ENCODE measurements at places on chromosomes 1 and 21.

- DNase-seq: no peak
Observed at GRCh38 chr1:119868176-119868575, 28.1 kb downstream of the ADAM30 start.

- DNase-seq: no peak
Observed at GRCh38 chr1:87840767-87841166, 512.1 kb downstream of the LMO4 start.

DNA sequence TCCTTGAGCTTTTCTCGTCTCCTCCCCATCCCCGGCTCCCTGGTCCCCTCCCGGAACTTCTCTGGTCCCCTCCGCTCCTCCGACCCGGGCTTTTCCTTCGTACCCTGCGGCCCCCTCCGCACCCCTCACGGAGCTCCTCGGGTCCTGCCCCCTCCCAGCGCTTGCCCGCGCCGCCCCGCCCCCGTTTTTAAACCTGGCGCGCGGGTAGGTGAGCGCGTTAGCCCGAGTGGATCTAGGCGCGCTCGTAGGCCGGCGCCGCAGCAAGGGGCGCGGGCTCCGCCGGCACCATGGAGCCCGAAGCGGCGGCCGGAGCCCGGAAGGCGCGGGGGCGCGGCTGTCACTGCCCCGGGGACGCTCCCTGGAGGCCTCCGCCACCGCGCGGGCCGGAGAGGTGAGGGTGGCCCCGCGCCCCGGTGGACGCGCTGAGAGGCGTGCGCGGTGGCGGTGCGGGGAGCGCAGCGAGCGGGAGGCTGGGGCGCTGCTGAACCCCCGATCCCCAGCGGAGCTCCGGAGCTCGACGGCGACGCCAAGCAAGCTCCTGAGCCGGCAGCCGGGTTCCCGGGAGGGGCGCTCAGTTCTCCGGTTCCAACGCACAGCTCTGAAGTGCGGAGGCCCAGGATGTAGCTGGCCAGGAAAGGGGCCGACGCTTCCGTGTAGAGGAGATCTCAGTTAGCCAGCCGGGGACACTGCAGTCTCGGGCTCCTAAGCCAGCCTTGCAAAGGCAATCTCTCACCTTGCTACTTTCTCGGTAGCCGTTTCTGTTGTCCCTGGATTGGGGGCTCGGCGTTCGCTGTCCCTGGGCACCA, at the start of gene RIPPLY3:
Gene RIPPLY3 (plus strand): TSS at position 217 of the 806 bp plus-strand sequence. CDS start 71 bp downstream, at position 288.
- no peak for DNase-seq

DNA sequence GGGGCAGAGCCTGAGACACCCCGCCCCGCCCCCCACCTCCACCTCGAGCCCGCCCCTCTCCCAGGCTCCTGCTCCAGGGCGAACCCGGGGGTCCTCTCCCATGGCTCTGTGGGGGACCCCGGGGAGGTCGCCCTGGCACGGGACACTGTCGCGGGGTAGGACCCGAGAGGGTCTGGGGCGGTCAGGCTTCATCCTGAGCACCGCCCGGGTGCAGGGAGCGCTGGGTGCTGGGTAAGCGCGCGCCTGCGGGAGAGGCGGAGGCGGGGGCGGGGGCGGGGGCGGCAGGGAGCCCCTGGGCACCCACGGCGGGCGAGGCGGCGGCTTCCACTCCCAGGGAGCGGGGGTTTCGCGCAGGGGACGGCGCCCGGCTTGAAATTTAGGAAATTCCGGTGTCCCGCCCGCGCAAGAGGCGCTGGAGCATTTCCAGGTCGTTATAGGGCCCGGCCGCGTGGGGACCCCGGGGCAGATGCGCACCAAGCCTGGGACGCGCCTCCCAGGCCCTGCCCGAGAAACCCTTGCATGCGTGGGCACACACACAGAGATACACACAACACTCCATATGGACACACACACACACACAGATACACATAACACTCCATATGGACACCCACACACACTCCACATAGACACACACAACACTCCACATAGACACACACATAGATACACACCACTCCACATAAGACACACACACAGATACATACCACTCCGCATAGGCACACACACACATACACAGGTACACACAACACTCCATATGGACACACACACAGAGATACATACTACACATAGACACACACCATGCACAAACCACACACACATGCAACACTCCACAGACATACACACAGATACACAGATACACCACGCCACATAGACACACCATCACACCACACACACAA, 48.7 kb upstream of the SLC19A1 start:
- peak; percentile 53 for DNase-seq

GRCh38 chr1:226181996-226182714, 4.4 kb downstream of the ACBD3 start:
- DNase-seq: peak; percentile 11

DNA sequence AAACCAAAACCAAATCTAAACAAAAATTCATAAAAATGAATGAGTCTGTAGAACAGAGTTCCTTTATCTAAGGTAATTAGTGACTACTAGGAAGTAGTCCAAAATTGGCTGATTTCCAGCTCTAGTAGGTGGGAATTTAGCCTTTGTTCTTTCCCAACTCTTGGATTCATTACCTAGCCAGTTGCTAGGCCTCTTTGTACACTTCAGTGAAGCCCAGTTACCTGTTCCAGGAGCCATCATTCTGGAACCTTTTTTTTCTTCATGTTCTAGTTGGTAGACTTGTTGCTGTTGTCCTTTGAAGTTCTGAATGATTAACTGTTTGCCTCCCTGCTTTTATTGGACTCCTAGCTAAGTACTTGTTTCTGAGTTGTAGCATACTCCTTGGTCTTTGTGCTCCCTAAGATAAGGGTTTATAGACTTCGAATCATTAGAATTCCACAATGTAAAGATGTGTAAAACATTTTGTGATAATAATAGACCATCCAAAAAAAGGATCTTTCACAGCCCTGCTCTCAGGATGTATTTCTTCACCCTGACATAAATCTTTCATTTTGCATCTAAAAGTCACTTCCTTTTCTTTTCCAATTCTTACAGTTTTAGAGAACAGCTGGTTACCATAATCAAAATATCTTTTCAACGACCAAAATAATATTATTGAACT, 9.8 kb downstream of the PLA2G4A start:
- DNase-seq: no peak

DNA sequence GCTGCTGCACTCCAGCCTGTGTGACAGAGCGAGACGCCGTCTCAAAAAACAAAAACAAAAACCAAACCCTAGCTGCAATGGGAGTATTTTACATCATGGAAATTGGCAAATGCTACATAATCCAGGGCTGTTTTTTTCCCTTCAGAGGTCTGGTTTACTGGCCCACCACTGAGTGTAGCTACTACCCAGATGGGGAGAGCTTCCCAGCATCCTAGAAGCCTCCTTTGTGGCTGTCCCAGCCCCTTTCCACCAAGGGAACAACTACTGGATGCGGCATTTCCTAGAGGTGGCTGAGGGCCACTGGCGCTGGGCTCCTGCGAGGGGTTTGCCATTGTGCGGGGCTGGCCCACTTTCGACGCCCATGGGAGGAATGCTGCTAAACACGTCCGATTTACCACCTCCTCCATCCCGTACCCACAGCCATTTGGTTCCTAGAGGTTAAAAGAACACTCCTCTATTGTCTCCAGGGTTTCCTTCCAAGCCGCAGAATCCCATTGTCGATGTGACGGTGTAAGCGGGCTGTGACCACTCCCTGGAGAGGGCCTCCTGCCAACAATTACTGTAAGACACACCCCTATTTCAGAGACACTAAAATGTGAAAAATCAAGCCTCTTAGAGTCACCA, 55.4 kb downstream of the RUNX3 start:
- DNase-seq: no peak

- no peak for DNase-seq
Observed at GRCh38 chr1:3066250-3066711, 2.7 kb upstream of the PRDM16 start.

DNA sequence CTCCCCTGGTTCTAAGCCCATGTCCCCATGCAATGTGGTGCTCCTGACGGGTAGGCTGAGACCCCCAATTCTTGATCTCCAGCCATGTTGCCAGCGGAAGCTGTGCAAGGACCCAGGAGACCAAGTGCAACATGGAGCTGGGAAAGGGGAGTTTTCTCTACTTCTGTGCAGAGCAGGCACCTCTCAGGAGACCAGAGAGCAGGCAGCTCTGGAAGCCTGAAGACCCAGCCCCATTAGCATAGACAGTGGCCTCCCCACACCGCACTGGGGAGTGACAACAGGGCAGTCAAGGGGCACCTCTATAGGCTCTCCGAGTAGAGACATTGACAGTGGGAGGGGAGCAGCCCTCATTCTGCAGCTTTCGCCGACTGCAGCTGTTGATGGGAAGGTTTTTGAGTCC, 410.2 kb downstream of the MATN1 start:
- no peak for DNase-seq

DNA sequence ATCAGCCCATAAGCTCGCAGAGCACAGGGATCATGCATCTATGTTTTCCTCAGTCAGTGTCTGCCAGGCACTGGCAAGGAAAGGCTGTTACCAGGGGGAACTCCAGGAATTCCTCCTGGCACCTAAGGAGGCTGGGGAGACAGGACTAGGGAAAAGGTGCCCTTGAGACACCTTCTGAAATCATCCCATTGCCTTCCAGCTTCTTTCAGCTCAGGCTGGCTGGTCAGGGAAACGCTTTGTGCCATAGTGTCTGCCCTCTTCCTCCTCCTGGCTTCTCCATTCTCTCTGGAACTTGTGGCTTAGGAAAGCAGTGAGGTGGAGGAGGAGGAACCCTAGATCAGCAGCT, 13.8 kb downstream of the LMNA start:
- DNase-seq: peak; percentile 14

DNA sequence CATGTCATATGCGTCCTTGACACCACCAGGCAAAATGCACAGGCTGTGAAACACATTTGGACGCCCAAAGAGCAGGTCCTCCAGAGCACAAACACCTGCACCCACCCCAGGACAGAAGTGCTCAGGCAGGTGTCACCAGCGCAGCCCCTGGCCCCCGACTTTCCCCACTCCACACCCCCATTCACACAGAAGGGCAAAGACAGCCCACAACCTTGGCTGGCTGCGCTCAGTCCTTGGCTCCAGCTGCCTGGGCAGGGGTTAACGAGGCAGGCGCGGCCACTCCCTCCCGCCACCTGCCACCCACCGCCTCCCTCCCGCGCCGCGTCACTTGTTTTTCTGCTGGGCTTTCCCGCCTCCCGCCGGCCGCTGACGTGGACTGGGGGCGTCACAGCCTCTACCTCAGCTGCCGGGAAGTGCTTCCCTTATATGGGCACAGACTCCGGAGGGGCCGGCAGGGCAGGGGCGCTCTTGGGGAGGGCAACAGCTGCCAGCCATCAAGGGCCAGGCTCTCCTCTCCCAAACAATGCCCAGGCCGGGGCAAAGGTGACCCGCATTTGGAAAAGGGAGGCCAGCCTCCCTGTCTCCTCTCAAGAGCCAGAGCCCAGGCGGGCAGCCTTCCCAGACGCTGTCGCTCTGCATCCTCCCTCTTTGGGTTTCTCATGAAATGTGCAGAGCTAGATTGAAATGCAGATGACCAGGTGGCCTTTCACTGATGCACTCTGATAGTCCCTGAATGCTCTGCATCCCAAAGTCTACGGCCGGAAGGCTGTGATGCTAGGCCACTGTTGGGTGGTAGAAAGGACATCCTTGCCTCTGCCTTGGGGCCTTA, 14.8 kb upstream of the BTG2 start:
- DNase-seq: peak; percentile 98

DNA sequence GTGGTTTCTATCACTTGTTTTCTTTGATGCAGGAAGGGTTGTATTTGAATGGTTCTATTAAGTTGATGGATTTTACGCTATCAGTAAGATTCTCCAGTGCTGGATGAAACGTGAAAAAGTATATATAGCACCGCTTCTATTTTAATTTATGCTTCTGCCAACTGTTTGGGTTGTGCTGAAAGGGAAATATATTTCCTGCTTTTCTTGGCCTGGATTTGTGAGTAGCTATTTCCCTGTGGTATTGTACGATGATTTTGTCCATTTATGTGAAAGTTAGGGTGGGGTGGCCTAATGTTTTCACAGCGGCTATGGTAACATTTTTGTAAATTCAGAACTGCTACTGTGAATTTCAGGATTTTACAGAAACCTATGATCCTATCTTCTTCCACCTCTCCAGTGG, 322 bp downstream of the C1orf162 start:
- no peak for DNase-seq

GRCh38 chr1:216224233-216224632, 199.0 kb downstream of the USH2A start:
- no peak for DNase-seq
